WERI-Rb-1 (cell line): ENCODE measurements at places on chromosomes 6 and 20.

GRCh38 chr20:22984606-22985005 lies 50.5 kb upstream of the SSTR4 start:
- no peak for DNase-seq

DNA sequence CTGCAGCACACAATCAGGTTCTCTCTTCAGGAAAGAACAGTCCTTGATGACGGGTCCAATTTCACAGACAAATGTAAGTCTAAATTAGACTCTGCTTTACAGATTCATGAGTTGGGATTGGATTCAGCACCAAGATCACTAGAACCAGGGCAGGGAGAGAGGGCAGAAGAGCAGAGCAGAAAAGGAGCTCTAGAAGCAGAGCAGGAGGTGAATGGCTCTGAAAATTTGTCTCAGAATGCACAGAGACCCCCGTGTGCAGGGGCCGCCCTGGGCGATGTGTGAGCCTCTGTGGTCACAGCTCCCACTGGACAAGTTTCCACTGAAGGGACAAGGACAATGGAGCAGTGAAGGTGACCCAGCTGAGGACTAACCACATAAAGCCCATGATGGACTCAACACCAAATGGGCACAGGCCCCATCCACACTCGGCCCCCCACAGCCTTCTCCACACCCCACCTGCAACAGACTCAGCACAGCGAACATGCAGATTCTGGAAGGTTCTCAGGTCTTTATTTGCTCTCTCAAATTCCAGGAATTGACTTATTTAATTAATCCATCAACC lies 3.5 kb downstream of the HLA-B start:
- DNase-seq, result no peak

GRCh38 chr6:162814426-162814973 lies 86.7 kb downstream of the PACRG start:
- no peak for DNase-seq

- DNase-seq, result no peak
These were observed 6.4 kb downstream of the FUCA2 start for GRCh38 chr6:143505111-143505510.

- no peak for DNase-seq
These were observed 60.9 kb downstream of the IRF4 start for GRCh38 chr6:452301-453067.

- no peak for DNase-seq
These were observed 39.7 kb downstream of the SH3BGRL2 start for GRCh38 chr6:79670789-79671188.

DNA sequence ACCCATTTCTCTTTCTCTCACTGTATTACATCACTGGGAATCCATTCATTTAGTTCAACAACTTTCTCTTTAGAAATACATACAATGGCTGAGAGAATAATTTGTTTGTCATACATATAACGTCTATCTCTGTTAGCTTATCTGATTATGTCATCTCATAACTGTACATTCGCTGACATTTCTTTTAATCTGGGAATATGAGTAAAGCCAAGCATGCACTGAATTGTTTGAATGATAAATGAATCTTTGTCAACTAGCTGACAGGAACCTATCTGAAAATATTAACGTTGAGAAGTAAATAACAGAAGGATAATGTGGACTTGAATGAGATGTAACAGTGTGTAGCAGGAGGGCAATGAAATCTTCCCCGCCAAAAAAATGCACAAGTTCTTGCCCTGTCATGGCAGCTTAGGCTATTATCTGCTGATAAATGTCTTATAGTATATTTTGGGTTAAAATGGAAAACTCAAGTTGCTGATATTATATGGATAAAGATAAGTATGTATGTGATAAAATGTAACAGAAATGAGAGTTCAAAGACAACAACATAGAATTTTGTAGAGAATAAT lies 581.2 kb upstream of the ADGRB3 start:
- no peak for DNase-seq

GRCh38 chr6:163671355-163671754 lies 256.8 kb downstream of the QKI start:
- DNase-seq, result no peak

GRCh38 chr6:158009114-158009891 lies 27.6 kb downstream of the SYNJ2 start:
- no peak for DNase-seq

- DNase-seq, result no peak
These were observed 81.6 kb upstream of the FOXQ1 start for GRCh38 chr6:1230281-1230680.

GRCh38 chr6:30206799-30207618 lies 6.2 kb downstream of the TRIM26 start:
- DNase-seq, result peak; percentile 48

DNA sequence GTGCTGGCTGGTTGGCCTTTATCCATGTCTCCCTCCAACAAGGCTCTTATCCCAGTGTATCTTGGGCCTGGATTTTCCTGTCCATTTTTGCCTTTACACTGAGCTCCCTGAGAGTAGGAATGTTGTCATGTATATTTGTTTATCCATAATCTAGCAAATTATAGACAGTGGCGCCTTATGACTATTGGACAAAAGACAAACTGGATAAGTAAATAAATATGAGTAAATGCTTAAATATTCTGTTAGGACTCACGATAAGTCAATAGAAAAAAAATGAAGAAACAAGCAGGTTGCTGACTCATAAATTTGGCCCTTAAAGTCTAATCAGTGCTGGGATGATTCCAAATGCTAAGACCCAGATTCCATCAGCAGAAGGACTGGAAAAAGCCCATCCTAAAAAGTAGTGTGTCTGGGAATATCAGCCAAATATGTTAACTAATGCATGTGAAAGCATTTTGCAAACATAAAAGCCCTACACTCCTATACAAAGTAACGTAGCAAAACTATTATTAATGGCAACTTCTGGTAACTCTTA lies 55.0 kb upstream of the PCSK2 start:
- DNase-seq, result no peak

DNA sequence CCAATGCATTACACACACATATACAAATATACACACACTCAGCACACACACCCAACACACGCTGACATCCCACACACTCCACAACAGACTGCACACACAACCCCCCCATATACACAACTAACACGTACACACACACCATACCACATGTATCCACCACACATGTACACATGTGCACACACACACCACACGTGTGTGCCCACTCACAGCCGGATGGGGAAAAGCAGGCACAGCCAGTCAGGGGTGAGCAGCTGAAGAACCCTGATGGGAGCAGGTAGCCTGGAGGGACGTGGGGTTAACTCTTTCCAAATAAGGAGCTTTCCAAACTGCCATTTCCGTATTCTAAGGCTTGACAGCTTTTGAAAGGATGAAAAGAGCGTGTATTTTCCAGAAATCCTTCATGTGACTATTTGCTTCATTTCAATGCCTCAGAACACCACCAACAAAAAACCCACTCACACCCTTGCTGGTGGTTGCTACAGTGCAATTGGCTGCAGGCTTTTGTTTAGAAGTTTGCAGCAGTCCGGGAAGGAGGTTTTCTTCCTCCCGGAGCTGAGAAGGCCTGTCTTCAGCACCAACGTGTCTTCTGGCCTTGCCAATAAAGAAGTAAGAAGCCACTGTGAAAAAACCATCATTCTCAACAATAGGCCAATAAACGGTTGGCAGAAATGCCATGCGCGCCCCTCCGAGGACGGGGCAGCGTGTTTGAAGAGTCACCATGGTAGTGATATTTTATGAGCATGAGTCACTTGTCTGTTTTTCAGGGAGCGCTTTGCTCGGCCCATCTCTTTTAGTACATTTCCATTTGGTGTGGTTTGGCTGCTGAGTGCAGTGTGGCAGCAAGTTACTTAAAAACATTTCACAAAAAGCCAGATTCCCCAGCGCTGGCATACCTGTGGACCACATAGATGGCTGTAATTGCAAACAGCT lies 131.3 kb upstream of the GMDS start:
- no peak for DNase-seq

DNA sequence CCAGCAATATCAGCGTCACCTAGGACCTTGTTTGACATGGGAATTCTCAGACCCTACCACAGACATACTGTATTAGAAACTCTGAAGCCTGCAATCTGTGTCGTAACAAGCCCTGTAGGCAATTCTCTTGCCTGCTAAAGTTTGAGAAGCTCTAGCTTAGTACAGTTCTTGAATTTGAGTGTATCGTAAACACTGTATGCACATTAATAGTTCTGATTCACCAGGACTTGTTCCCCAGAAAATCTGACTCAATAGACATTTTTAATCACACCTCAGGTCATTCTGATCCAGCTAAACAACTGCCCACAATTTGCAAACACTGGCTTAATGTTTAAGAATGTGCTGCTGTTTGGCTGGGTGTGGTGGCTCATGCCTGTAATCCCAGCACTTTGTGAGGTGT lies 414.3 kb downstream of the TFAP2A start:
- DNase-seq, result no peak

DNA sequence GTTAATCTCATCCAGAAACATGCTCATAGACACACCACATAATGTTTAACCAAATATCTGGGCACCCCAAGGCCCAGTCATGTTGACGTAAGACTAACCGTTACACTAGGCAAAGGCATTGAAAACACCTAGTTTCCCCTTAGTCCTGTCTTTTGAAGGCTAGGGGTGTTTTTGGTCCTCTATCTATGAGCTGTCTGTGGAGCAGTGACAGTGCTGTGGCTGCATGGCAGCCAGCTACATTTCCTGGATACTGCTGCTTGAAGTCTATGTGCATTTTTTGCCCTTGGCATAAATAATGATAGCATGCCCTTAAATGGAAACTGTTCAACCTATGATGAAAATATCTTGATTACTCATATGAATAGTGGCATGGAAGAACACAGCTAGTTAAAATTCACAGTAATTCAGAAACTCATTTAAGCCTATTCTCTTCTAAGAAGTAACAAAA lies 18.6 kb downstream of the FARS2 start:
- DNase-seq, result no peak
